Amygdala (tissue), 56 donors: ENCODE measurements at places on chromosomes 6 and 20.

- DNase-seq: no peak
These were observed 24.4 kb downstream of the TBC1D20 start for GRCh38 chr20:437787-438486.

DNA sequence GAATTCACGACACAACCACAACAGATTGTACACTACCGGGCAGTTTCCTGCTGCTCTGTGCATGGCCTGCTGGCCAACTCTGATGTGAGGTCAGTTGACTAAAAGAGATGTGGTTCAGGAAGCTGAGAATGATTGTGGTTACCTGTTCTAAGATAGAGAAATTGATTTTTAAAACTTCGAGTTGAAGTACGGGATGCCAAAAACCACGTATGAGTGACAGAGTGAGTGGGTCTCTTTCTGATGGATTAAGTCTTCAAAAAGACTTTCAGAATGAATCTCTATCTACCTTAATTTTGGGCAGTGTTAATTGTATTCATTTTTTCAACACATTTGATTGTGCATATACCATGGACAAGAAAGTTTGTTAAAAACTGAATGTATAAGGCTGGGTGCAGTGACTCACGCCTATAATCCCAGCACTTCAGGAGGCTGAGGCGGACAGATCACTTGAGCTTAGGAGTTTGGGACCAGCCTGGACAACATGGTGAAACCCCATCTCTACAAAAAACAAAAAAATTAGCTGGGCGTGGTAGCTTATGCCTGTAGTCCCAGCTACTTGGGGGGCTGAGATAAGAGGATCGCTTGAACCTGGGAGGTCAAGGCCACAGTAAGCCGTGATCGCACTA lies 121.2 kb downstream of the SGK1 start:
- no peak for DNase-seq

DNA sequence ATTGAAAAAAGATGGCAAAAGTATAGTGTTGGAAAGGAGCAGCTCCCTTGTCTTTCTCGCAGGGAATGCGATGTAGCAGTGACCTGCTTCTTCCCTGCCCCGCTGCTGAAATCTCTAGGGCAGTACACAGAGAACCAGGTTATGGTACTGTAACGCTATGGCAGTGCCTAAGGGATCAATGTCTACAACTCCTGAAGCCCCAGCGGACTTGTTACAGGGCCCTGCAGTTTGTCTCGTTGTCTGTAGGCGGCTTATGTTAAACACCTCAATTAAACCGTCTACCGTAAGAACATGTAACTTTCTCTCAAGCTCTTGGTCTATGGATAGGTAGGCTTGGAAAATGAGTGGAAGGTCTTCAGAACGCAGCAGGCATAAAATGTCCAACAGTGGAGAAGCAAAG lies 44.8 kb upstream of the SLC17A4 start:
- DNase-seq: no peak

GRCh38 chr20:22984606-22985005 lies 50.5 kb upstream of the SSTR4 start:
- no peak for DNase-seq

DNA sequence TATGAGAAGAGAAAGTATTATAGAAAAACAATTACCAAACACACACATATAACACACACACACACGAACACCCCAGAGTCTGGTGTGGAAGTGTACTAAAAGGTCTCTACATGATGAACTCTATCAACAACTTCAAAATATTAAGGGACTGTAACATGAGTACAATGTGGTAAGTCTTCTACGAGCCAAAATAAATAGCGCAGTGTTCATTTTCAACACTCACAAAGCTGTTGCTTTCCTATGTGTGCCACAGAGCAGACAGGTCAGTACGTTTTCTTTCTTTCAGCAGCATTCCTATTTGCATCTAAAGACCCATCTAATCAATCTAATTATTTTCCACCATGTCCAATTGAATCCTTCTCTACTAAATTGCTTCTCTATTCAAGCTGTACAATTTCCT lies 12.1 kb upstream of the CNKSR3 start:
- DNase-seq: no peak

DNA sequence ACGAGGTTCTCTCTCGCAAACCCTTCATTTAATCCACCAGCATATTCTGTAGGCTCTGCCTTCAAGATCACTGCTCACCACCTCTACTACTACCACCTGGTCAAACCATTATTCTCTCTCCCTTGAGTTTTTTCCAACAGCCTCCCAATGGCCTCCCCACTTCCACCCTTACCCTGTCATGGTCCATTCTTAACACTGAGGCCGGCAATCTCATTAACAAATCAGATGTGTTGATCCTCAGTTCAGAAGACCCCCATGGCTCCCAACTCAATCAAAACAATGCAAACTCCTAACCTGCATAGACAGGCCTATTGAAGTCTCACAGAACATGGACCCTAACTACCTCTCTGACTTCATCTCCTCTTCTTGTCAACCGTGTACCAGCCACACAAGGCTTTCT lies 2.2 kb downstream of the AURKA start:
- DNase-seq: no peak

GRCh38 chr6:42047790-42048405 lies 2.4 kb upstream of the TAF8 start:
- no peak for DNase-seq

DNA sequence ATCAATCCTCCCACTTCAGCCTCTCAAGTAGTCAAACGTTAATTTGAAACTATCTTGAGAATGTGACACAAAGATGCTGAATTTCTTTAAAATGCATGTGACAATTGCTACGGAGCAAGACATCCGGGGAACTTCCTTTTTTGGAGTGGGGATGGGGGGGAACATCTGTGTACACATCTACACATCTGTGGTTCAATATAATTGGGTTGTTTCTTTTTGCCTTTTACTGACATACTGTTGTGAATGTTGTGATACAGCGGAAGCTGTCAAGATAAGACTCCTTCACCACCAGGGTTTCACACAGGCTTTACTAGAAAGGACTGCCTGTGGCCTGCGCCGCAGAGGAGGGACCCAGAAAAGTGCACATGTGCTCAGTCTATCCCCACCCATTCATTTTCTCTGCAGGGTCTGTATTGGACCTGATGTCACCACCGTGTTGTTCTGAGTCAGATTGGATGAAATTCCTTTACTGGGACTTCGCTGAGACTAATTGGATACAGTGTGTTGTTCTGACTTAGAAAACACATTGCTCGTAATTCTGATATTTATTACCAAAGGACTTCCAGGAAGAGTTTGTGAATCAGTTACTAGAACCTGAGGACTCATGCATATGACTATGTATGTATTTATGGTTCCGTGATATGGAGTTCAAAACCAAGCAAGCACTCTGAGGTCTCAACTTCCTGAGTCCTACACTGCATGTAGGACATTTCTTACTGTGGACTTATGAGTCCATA lies 98.7 kb upstream of the SGK1 start:
- DNase-seq: no peak

DNA sequence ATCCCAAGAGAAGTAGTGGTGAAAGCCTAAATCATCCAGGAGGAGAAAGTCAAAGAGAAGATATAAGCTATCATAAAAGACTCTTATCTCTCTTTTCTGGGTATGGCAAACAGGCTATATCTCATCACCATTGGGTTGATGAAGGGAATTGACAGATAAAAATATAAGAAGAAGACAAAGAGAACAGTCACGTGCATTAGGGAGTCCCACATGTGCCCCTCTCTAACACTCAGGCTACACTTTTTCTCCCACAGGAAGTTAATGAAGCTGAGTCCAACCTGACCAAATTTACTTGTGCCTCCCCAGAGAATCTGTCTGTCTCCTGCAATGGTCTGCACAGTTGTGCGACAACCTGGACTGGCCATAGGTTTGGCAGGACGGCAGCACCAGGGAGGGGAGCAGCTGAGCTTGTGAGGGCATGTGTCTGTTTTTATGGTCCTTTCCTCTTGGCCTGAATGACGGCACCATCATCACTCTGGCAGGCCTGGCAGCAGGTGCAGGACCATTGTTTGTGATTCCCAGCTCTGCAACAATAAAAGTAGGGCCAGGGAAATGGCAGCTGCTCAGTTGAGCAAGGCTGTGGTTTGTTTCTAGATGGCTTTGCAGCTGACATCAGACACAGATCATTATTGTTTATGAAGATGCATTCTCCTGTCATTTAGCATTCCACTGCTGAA lies 144.5 kb upstream of the MCHR2 start:
- no peak for DNase-seq

DNA sequence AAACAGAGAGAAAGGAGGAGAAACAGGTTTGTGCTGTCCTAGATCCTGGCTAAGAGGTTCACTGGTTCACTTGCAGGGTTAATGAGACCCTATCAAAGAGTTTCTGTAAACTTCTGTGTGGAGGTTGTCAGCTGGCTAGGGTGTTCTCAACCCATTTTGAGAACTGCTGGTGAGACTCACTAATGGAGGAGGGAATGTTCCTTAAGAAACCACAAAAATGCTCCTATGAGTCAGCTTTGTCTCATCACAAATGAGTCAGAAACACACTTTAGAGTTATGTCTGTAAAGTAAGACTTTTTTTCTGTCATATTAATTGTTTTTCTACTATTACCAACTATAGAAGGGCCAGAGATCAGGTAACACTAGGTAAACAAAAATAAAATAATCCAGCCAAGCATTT lies 884.4 kb downstream of the PHF3 start:
- DNase-seq: no peak

DNA sequence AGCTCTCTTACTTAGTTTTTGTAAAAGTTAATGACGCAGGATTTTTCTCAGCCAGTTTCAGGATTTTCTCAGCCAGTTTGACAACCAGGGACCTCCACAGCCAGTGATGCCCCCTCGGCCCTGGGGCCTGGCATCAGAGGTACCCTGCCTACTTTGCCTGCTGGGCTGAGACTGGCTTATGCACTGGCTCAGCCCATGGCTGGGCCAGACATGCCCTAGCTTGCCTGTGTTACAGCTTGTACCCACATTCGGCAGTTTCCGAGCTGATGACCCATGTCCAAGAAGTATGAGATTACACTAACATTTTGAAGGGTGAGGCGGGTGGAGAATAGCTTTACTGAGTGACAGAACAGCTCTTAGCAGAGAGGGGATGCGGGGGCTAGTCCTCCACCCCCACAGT lies 406.1 kb upstream of the HSF2 start:
- DNase-seq: no peak

DNA sequence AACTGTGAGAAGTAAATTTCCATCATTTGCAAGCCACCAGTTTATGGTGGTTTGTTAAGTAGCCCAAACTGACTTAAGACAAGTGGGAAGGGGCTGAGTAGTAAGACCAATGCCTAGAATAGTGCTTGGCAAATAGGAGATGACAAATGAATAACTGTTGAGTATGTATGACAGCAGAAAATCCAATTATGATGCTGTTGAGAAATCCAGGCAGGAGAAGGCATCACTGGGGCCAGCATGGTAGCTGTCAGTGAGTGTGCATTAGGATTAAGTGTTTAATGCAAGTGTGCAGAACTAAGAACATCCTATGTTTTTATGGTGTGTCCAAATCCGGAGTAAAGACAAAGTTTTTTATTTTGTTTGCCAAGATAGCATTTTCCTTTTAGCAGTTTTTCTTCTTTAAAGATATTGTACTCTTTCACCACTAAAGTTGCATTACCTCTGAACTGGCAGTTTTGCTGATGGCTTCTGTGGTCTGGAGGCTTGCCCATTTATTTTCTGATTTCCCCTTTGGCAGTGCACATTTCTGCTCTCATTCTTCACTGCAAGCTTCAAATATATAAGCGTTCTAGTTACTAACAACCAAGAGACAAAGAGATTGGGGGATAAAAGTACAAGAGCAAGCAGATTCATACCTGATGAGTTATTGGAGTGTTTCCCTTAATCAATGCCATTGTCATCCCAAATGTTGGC lies 289.7 kb downstream of the KCNQ5 start:
- no peak for DNase-seq

DNA sequence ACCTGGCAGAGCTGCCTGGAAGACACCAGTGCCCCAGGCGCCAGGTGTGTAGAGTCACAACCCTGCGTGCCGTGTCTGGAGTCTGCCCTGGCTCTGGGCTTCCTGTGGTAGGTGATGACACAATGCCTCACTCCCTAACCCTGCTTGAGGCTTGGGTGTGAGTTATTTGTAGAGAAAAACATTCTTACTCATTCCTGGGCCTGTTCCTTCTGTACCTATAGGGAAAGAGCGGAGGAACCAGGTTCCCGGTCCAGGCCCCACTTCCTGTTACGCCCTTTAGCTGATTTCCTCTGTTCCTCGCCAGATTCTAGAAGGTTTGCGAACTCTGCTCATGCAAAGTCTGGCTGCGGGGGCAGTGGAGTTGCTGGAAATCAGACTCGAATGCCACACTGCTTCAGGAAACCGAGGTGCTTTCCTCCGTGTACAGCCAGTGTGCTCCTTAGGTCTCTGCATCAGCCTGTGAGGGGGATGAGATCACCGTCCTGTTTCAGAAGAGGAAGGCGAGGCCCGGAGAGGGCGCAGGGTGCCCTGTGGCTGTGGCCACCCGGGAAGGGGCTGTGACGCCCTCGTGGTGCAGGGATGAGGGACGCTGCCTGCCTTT lies 67.1 kb upstream of the DUSP22 start:
- DNase-seq: no peak

- DNase-seq: no peak
These were observed 39.9 kb upstream of the MYB start for GRCh38 chr6:135141182-135141581.

GRCh38 chr6:71619836-71620235 lies 266.5 kb upstream of the RIMS1 start:
- DNase-seq: no peak

DNA sequence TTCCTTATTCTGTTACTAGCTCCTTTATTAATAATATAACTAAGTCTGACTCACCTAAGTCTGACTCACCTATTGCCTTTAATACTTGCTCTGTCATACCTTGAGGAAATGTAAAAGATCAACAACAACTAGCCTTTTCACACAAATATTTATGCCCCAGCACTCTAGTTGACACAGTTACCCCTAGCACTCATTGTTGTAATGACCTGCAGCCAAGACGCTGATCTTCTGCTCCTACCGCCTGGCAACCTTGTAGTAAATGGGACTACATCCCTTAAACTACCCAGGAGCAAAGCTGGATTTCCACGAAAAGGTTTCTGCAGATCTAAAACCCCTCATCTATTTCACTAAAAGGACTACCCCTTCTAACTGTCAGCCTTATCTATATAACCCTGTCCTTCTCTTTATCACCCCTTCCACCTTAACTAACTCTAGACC lies 90.0 kb downstream of the PLG start:
- DNase-seq: no peak

DNA sequence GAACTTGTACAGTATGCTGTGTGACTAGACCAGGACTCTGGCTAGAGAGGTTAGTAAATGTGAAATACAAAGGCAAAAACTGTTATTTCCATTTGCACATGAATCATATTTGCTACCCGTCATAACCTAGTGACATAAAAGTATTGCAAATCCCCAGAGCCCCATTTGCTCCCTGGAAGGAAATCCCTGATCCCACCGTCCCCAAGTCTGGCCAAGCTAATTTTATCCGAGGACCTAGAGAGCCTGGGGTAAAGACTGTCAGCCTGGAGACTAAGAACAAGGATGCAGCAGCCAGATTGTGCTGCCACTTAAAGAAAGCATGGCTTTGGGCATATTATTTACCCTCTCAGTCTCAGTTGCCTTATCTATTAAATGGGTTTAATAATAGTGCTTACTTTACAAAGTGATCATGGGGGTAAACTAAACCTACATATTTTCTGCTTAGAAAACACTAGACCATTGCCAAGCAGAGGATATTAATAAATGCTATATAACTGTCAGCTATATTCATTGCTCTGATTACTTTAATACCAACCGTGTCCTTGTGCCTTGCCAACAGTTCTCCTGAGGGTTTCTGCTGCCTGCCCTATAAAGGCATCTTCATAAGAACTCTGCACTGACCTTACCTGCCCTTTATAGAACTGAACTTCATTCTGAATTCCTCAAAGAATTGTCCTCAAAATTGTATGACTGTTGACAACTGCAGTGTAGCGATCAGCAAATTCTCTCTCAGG lies 16.9 kb upstream of the TNFAIP3 start:
- DNase-seq: no peak
